ENCODE measurements at places on chromosomes 5 and 9. TPM values are rescaled to one million over a fixed set of nuclear protein-coding genes. Genes with fewer than 3 reads are reported as not detected.

C5orf52 gene
- polyA plus RNA-seq, result not detected

DNA sequence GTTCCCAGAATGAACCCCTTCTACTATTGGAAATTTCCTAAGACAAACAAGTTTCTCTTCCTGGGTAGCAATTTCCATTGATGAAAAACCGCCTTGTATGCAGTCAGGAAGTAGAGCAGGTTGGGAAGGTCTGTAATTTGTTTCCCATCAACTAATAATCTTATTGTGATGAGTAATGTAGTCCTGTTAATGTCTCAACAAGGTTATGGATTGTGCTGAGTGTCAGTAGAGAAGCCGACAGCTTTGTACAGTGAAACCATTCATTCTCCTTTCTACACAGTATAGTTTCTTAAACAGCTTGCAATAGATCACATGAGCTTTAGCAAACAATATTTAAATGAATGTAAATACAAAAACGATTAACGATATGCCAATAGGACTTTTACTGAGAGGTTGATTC is 355.4 kb upstream of the WWC1 start:
- no peak for DNase-seq
- H3K36me3 ChIP-seq, result no peaks in the 10 kb centered on the region
- no peak overlapping the region for H3K4me3 ChIP-seq
- H3K27me3 ChIP-seq, result no peaks in the 10 kb centered on the region
- no peak overlapping the region for H3K27ac ChIP-seq

ACER2 gene
- 1.1 TPM for polyA plus RNA-seq

DNA sequence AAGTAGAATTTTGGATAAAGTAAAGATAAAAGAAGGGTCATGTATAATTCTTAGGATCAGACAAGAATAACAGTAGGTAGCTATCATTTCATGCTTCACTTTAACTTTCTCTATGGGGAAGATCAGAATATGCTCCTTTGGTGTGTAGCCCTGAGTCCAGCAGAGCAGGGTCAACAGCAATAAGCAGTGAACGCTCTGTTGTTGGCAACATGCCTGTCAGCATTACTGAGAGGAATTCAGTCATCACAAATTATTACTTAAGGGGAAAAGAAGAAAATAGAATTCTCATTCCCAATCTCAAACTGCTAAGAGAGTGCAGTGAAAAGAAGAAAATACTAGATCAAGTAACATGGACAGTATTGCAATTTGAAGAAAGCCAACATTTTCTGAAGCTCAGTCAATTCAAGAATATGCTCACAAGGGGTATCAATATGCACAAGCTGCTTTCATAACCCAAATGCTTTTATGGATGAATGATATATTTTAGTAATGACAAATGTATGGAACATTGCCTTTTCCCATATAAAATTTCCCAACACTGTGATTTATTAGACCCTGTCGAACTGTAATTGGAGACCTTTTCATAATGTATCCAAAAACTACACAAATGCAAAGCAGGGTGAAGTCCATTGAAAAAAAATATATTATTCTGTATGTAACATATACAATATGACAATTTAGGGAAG is 1359.4 kb downstream of the EFNA5 start:
- no peak overlapping the region for H3K4me3 ChIP-seq
- H3K27me3 ChIP-seq, result no peaks in the 10 kb centered on the region
- H3K4me1 ChIP-seq, result no peaks in the 10 kb centered on the region
- no peak overlapping the region for H3K27ac ChIP-seq
- H3K36me3 ChIP-seq, result no peaks in the 10 kb centered on the region

GRCh38 chr5:149561848-149562247 is 10.6 kb upstream of the CSNK1A1 start:
- H3K4me3 ChIP-seq, result no peak overlapping the region
- H3K4me1 ChIP-seq, result peaks cover 35% of the 10 kb centered on the region
- H3K27me3 ChIP-seq, result no peaks in the 10 kb centered on the region
- H3K36me3 ChIP-seq, result no peaks in the 10 kb centered on the region
- H3K27ac ChIP-seq, result peak overlapping the region; percentile 96
- DNase-seq, result peak; percentile 80

GRCh38 chr5:172730981-172731679 is 39.9 kb downstream of the DUSP1 start:
- peaks cover 5% of the 10 kb centered on the region for H3K4me1 ChIP-seq
- DNase-seq, result no peak
- H3K36me3 ChIP-seq, result no peaks in the 10 kb centered on the region
- H3K4me3 ChIP-seq, result no peak overlapping the region
- no peak overlapping the region for H3K27ac ChIP-seq

DNA sequence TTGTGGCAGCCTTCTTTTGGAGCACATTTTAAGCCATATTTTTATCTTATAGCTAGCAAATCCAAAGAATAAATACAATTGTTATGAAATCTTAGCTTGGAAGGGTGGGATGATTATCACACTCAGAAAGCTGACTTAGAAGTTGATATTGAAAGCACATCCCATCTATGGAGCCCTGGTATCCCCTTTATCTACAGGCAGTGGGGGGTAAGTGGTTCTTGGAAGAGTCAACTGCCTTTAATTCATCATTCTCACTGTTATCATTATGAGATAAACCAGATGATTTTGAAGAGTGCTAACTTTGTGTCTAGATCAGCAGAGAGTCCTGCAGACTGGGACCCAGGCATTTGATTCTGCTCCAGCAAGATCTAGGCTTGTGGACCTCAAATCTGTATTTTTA is 3.0 kb downstream of the LCP2 start:
- no peak for DNase-seq
- no peaks in the 10 kb centered on the region for H3K27me3 ChIP-seq
- no peak overlapping the region for H3K4me3 ChIP-seq
- no peaks in the 10 kb centered on the region for H3K4me1 ChIP-seq
- no peaks in the 10 kb centered on the region for H3K36me3 ChIP-seq
- H3K27ac ChIP-seq, result no peak overlapping the region

- H3K27ac ChIP-seq, result no peak overlapping the region
Observed at GRCh38 chr5:132423438-132423898, 54.0 kb downstream of the SLC22A5 start.

ITGA1 gene
- polyA plus RNA-seq, result 2.1 TPM

GRCh38 chr5:158364367-158364766 is 505.4 kb upstream of the CLINT1 start:
- DNase-seq, result no peak
- no peak overlapping the region for H3K27ac ChIP-seq
- H3K27me3 ChIP-seq, result no peaks in the 10 kb centered on the region
- H3K4me3 ChIP-seq, result no peak overlapping the region

DNA sequence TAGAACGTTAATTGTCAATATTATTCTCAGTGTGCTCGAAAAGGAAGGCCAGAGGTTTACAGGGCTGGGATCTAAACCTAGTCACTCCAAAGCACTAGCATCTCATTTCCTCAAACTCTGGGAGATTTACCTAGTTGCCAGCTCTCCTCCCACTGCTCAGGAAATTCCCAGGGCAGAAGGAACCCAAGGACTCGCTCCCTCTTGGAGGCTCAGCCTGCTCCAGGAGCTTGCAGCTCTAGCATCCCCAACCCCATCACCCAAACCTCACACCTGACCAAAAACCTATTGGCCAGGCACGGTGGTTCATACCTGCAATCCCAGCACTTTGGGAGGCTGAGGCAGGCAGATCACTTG is 26.0 kb downstream of the SERINC5 start:
- no peaks in the 10 kb centered on the region for H3K27me3 ChIP-seq
- peak overlapping the region; percentile 38 for H3K27ac ChIP-seq
- peaks cover 3% of the 10 kb centered on the region for H3K4me1 ChIP-seq
- H3K36me3 ChIP-seq, result no peaks in the 10 kb centered on the region

DNA sequence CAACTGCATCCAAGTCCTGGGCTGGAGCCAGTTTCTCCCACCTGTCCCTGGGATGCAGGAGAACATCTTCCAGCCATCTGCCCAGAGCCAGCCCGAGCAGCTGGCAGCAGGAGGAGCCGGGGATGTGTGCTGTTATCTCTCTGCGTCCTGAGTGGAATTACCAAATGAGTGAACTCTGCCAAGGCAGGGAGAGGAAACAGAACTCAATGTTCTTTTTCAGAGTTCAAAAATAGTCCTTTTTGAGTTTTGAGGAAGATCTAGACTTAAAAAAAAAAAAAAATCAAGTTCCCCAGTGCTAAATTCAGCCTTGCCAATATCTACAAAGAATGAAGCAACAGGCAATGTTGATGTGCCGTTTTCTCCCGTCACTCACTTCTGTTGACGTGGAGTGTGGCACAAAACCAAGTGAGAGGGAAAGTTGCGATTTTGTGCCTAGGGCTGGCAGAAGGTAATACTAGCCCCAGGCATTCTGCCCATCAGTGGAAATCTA is 56.2 kb downstream of the TMOD1 start:
- no peaks in the 10 kb centered on the region for H3K27me3 ChIP-seq
- DNase-seq, result peak; percentile 77
- H3K27ac ChIP-seq, result peak overlapping the region; percentile 62
- no peaks in the 10 kb centered on the region for H3K4me1 ChIP-seq
- peaks cover 31% of the 10 kb centered on the region for H3K36me3 ChIP-seq

ITGA2 gene
- polyA plus RNA-seq, result 0.82 TPM

DNA sequence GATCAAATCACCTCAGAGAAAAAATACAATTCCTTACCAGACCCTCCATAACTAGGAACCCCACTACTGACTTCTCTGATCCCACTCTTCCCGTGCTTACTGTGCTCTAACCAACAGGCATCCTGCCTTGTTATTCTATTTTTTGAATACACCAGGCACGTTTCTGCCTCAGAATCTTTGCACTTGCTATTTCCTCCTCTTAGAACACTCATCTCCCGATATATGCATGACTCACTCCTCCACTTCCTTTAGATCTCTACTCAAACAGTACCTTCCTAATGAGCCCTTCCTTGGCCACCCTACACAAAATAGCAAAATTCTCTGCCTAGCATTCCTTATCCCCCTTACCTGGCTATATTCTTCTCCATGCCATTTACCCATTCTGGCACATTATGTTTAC is 43.9 kb downstream of the MAPKAP1 start:
- peak; percentile 48 for DNase-seq
- H3K27me3 ChIP-seq, result no peaks in the 10 kb centered on the region

DNA sequence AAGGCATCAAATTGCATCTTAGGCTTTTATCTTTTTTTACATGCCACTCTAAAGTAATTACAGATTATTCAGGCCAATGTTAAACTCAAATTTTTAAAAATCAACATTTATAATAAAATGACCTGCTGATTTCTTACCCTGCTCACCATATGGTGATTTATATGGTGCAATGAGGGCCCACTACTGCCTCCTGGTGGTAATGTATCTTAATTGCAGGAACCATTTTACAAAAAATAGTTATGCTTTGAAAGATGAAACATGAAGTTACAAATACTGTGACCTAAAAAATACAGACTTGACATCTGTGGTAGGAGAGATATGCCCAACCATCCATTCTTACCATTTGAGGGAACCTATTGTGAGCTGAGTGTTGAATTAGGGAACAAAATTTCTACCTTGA is 292.6 kb upstream of the TAS2R1 start:
- H3K27me3 ChIP-seq, result no peaks in the 10 kb centered on the region
- no peak overlapping the region for H3K27ac ChIP-seq
- H3K36me3 ChIP-seq, result no peaks in the 10 kb centered on the region
- DNase-seq, result no peak
- no peak overlapping the region for H3K4me3 ChIP-seq

GARNL3 gene
- 24.8 TPM for polyA plus RNA-seq

DNA sequence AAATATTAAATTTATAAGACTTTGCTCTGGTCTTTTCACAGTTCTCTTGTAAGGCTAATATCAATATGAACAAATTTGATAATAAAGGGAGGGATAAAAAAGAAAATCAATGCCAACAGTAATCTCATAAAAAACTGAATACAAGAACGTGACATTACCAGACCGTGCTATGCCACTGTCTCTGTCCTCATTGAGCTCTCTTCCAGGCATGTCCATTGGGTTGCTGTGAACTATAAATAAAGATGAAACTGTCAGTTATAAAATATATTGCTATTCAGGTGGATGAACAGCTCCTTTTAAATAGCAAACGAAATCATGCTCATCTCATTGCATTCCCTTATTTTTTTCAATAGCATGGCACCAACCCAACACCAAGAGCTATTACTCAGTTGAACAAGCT is 74.0 kb upstream of the RAPGEF6 start:
- no peak for DNase-seq
- no peaks in the 10 kb centered on the region for H3K4me1 ChIP-seq
- H3K27ac ChIP-seq, result no peak overlapping the region
- H3K36me3 ChIP-seq, result peaks cover 33% of the 10 kb centered on the region

DNA sequence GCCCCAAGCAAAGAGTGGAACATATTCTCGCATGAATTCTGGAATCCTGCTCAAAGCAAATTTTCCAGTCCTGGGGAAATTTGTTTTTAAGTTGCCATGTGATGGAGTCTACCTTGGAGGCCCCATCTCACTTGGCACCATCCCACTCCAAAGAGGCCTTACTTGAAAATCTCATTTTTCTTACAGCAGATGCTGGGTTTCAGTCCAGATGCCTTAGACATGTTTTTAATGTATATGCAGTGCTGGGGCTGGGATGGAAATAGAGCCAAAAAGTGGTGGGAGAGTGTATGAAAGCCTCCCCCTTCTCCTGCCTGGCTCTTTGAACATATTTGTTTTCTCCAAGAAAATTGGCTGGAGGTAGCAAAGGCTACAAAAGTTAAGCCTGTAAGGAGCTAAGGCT is 493.7 kb downstream of the ENC1 start:
- no peak overlapping the region for H3K4me3 ChIP-seq
- DNase-seq, result no peak
- H3K36me3 ChIP-seq, result no peaks in the 10 kb centered on the region

DNA sequence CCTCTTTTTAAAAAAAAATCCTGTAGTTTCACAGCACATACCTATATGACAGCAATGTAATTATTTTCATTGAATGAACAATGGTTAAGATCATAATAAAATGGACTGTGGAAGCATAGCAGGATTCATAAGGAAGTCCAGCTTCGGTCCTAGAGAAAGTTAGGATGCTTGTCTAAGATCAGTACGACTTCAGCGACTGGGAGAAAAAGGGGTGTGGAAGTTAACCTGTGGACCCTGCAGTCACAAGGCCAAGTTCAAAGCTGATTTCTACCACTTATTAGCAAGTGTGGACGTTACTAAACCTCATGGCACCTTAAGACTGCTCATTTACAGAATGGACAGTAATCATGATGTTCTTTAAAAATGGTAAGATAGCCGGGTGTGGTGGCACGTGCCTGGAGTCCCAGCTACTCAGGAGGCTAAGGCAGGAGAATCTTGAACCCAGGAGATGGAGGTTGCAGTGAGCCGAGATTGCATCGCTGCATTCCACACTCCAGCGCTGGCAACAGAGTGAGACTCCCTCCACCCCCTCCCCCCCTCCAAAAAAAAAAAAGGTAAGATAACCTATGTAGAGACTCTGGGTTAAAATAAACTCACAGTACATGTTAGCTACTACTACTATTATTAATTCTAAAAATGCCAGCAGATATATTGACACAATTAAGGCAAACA is 71.6 kb upstream of the PCA3 start:
- no peak overlapping the region for H3K27ac ChIP-seq
- H3K4me1 ChIP-seq, result peaks cover 3% of the 10 kb centered on the region
- peak overlapping the region; percentile 32 for H3K4me3 ChIP-seq
- DNase-seq, result no peak
- H3K27me3 ChIP-seq, result no peaks in the 10 kb centered on the region

GRCh38 chr5:158398360-158399201 is 539.6 kb upstream of the CLINT1 start:
- no peak overlapping the region for H3K4me3 ChIP-seq
- no peak overlapping the region for H3K27ac ChIP-seq
- no peaks in the 10 kb centered on the region for H3K4me1 ChIP-seq
- no peaks in the 10 kb centered on the region for H3K27me3 ChIP-seq

All from cardiac muscle cell (in vitro differentiated cells and primary cell).